ENCODE measurements at places on chromosomes 2 and 18. TPM values are rescaled to one million over a fixed set of nuclear protein-coding genes. Genes with fewer than 3 reads are reported as not detected.

DHX57 gene
- total RNA-seq, result 23.9 TPM

C2orf49 gene
- 18.6 TPM for total RNA-seq

SERPINB2 gene
- total RNA-seq, result not detected

SGPP2 gene
- 0.16 TPM for total RNA-seq

NDC80 gene
- 11.2 TPM for total RNA-seq

PPIG gene
- 33.5 TPM for total RNA-seq

FOXD4L1 gene
- total RNA-seq, result 0.64 TPM

C1GALT1C1L gene
- 1.2 TPM for total RNA-seq

NTSR2 gene
- total RNA-seq, result not detected

SLC14A1 gene
- total RNA-seq, result not detected

Data from A549 treated with CpdA at 1 μM for 4 hours (cell line).